CD4-positive, alpha-beta T cell treated with Interleukin-12 subunit alpha and Interleukin-12 subunit beta, for 1 hour (primary cell): ENCODE measurements at places on chromosomes 12 and 14.

DNA sequence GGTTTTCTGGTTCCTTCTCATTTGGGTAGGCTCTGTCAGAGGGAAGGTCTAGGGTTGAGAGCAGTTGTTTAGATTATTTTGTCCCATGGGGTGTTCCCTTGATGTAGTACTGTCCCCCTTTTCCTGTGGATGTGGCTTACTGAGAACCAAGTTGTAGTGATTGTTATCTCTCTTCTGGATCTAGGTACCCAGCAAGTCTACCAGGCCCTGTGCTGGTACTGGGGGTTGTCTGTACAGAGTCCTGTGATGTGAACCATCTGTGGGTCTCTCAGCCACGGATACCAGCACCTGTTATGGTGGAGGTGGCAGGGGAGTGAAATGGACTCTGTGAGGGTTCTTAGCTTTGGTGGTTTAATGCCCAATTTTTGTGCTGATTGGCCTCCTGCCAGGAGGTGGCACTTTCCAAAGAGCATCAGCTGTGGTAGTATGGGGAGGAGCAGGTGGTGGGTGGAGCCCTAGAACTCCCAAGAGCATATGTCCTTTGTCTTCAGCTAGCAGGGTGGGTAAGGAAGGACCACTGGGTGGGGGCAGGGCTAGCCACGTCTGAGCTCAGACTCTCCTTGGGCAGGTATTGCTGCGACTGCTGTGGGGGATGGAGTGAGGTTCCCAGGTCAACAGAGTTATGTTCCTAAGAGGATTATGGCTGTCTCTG is 179.3 kb upstream of the BTG1 start:
- DNase-seq = no peak

DNA sequence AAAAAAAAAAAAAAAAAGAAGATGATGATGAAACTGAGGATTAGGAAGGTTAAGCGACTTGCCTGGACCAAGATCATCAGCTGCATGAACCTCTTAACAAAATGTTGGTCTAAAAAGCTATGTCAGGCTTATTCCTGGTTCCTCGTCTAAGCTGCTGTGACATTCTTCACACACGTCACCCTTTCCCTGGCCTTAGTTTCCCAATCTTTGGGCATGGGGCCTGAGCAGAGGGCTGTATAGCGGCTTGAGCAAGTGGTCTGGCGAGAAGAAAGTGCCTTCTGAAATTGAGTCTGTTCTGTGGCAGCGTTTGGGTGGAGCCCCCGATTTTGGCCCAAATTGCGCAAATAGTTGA is 58.7 kb upstream of the CCND2 start:
- DNase-seq = no peak

DNA sequence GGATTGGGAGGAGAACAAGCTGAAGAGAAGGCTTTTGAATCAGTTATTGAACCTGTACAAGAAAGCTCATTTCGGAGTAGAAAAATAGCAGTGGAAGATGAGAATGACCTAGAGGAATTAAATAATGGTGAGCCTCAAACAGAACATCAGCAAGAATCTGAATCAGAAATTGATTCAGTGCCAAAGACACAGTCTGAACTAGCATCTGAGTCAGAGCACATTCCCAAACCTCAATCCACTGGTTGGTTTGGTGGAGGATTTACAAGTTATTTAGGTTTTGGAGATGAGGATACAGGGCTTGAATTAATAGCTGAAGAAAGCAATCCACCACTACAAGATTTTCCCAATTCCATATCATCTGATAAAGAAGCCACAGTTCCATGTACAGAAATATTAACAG is 13.5 kb downstream of the MIA2 start:
- no peak for DNase-seq

- no peak for DNase-seq
Measured at GRCh38 chr12:82877963-82878362, 191.3 kb downstream of the TMTC2 start.

GRCh38 chr14:99668307-99669295 is 15.5 kb upstream of the CYP46A1 start:
- DNase-seq = no peak

DNA sequence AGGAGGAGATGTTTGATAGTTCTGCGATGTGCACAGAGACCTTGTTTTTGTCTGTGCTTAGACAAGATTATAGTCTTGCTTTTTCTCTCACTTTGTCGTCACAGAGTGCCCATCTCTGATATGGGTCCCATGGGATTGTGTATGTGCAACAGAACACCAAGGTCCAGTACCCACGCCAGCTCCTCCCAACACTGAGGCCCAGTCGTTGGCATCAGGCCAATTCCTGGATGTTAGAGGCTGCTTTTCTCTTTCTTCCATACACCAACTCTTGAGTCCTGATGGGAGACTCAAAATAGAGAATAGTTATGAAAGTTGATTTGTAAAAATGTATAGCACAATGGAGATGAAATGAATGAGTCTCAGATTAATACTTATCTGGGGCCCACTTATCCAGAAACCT is 22.7 kb upstream of the PRMT8 start:
- no peak for DNase-seq

GRCh38 chr12:88207921-88208620 is 66.0 kb downstream of the TMTC3 start:
- DNase-seq = no peak

DNA sequence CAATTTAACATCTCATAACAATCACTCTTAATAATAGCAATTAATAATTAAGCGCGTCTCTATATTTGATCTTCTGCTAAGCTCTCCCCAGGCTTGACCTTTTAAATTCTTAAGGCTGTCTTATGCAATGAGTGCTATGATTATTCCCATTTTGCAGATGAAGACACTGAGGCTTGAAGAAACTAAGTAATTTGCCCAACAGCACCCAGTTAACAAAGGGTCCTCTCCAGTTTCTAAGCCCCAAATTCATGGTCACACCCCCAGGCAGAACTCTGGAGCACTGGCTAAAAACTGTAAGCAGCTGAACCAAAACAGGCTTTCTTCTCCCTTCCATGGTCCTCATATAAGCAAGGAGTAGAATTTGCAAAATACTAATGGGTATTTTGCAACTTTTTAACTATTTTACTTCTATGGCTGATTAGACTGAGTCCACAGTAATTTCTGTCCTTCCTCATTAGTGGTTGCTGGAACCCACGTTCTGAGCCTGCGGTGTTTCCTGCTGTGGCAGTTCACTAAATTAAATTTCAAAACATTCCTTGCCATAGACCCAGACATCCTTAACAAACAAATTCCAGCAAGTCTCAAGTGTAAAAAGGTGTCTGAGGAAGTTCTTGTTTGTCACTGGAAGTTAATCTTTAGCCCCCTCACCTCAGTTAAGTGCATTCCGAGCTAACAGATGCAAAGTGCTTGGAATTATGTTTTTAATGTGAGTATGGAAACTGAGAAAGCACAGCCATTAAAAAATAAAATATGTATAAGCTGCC is 76.5 kb downstream of the TMEM132D start:
- DNase-seq = no peak

DNA sequence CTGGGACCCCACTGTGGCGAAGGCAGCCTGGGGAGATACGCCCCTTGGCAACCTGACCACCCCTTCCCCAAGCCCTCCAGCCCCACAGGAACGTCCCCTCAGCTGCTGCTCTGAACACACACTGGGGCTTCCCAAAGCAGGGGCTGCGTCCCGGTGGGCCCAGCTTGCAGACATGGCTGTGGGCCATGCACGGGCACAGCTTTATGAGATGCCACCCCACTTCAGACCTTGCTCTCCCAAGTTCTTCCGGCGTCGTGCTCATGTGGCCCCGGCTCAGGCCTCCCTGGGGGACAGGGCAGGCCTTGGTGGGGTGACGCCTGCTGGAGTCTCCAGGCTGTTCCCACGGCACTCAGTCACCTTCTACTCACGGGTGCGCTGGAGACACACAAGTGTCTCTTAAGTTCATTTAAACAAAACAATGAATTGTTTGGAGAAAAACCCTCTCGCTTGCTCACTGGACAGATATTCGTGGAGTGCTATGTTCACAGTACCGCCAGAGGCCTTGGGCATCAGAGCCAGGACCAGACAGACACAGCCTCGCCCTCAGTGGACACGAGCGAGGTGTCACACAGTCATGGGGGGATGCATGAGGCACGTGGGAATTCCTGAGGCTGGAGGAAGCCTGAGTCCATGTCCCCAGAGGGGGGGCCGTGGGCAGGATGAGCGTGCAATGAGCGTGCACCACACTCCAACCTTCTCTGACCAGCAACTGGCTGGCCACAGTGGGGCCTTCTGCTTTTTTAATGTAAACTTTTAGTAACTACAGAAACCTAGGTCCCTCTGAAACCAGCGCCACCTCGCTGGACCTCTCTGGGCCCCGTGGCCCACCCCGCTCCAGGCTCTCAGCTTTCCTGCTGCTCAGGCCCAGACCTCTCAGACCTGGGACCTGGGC is 4.3 kb downstream of the GALNT9 start:
- no peak for DNase-seq

GRCh38 chr14:98909251-98909944 is 362.6 kb downstream of the BCL11B start:
- DNase-seq = no peak

- DNase-seq = no peak
Measured at GRCh38 chr14:101861464-101861863, 100.0 kb downstream of the PPP2R5C start.

- DNase-seq = no peak
Measured at GRCh38 chr14:100648474-100649172, 61.4 kb upstream of the BEGAIN start.

- no peak for DNase-seq
Measured at GRCh38 chr12:83538361-83538965, 851.8 kb downstream of the TMTC2 start.

DNA sequence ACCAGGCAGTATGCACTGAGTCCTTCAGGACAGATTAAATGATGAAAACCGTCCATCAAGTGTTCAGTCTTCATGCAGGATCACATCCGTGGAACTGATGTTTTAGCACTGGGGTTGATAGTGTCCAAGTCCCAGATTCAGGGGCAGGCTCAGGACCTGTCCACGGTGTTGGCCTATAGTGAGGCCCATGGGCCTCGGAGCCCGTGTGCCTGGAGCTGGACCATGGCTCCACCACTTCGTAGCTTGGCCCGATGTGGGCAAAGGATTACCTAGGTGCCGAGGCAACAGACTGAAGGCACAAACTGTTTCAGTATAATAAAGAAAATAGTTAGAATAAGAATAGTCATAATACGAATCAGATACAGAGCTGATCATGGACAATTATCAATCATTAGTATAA is 41.8 kb downstream of the DDX51 start:
- DNase-seq = no peak

- DNase-seq = no peak
Measured at GRCh38 chr12:62785941-62786559, 148.9 kb downstream of the PPM1H start.

GRCh38 chr12:122684297-122684813 is 18.8 kb downstream of the HCAR2 start:
- DNase-seq = no peak

DNA sequence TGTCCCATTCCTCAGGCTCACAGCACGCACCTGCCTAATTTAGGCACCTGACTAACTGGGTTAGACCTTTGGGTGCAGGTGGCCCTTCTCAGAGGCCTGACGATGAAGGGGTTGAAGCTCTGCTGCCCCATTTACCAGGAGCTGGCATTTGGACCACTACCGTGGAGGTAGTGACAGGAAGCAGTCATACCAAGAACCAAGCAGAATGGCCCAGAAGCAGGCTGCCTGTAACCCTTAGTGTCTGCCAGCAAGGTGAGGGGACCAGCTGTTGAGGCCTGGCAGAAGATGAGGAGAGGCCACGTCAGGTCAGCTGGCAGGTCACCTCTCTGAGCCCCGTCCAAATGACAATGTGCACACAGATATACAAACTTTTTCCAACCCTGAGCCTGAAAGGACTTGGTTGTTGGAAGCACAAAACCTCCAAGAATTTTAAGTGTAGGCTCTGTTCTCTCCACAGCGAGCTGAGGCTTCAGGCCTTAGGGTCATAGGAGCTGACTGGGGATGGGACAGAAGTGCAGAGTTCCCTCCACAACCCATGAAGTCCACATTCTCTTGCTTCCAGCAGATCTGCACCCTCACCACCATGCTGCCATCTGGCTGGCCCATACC is 23.1 kb downstream of the VASH1 start:
- DNase-seq = no peak

DNA sequence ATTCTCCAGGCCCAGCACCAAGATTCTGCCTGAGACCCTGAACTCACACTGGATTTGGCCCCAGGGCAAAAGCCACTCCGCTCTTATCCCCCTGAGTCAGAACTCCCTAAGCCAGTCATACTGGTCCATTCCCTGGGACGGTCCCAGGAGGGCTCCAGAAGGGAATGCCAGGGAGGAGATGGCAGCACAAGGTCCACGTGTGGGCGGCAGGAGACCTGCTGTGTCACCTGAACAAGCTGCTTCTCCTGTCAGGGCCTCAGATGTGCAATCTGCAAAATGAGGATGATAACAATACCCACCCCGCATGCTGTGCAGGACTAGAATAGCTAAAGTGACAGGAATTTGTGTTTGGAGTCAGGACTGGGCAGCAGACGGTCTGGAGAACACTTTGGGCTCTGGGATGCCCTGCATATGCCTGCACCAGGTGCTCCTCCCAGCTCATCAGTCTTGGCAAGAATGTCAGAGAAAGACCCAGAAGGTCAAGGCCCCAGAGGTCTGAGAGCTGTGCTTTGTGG is 40.3 kb downstream of the CMKLR1 start:
- DNase-seq = no peak

DNA sequence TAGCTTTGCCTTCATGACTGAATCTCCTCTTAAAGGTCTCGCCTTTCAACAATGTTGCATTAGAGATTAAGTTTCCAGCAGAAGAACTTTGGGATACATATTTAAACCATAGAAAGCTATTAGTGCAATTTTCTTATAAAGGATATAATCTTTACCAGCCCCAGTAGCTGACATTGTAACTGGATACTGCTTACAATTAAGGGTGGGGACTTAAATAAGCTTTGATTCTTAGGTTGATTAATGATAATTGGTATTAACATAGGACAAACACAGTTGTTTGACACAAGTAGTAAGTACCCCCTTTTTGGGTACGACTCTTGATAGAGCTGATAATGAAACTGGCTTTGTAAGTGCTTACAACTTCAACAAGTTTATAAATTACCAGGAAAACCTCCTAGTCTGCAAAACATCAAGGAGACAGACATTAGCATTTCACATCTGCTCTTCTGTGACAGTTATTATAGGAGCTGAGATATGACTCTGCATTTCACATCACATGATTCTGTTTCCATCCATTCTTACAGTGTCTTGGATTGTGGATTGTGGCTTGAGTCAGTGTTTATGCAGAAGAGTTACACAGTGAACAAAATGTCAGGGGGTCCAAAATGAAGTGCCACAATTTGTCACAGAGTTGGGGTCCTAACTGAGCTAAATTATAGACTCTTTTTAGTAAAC is 249.1 kb upstream of the E2F7 start:
- no peak for DNase-seq

DNA sequence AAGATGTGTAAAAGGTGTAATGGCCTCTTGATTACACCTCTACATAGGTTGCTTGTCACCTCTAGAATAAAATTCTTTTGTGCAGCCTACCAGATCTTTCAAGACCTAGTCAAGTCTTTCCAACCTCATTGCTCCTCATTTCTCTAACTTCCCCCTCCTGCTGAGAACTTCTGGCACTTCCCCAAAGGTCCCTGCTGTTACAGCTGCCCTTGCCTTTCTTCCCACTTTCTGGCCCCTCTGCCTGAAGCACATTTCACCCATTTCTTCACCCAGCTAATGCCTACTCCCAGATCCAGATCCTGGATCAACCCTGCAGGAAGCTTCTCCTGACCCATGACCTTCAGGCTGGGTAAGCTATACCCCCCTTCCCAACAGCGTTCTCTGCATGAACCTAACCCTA is 1.5 kb downstream of the TSHR start:
- DNase-seq = no peak

- no peak for DNase-seq
Measured at GRCh38 chr12:30829876-30830275, 75.1 kb upstream of the CAPRIN2 start.
